ENCODE measurements at places on chromosomes 1 and 21.

GRCh38 chr1:10108134-10108663 is 75.4 kb downstream of the UBE4B start:
- no peak for DNase-seq

DNA sequence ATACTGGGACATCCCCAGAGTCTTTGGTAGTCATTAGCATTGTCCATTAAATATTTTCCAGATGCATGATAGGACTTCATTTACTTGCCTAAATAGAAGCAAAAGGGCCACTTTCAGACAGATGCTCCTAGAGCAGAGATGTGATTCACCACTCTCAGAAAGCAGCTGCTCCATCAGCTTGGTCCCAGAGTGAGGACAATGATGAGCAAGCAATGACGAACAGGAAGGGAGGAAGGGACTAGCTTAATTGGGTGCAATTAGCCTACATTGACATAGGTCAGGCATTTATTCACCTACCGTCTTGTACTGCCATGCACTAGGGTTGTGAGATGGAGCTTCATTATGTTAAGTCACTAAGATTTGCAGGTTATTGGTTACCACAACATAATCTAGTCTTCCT is 85.1 kb upstream of the PLXNA2 start:
- no peak for DNase-seq

GRCh38 chr21:27265949-27266348 is 299.1 kb upstream of the ADAMTS5 start:
- DNase-seq: no peak

GRCh38 chr1:173012126-173012525 is 38.6 kb downstream of the TNFSF18 start:
- no peak for DNase-seq

- no peak for DNase-seq
These were observed 51.3 kb upstream of the LRRN2 start for GRCh38 chr1:204736836-204737235.

DNA sequence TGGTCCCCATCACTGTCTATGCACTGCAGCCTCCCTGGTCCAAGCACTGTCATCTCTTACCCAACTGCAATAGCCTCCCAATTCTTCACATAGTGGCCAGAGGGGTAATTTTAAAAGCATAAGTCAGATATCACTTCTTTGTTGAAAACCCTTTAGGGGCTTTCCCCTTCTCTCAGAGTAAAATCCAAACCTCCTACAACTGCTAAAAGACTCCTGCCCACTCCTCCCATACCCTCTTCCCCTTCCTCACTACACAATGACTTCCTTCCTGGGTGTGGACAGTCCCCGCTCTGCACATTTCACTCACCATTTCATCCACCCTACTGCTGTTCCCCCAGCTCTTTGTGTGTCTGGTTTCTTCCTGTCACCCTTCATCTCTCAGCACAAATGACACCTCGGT is 8.3 kb downstream of the MCOLN2 start:
- DNase-seq: no peak

- no peak for DNase-seq
These were observed 2.0 kb downstream of the IFNLR1 start for GRCh38 chr1:24185076-24185475.

- DNase-seq: no peak
These were observed 20.5 kb downstream of the RCSD1 start for GRCh38 chr1:167650269-167651160.

DNA sequence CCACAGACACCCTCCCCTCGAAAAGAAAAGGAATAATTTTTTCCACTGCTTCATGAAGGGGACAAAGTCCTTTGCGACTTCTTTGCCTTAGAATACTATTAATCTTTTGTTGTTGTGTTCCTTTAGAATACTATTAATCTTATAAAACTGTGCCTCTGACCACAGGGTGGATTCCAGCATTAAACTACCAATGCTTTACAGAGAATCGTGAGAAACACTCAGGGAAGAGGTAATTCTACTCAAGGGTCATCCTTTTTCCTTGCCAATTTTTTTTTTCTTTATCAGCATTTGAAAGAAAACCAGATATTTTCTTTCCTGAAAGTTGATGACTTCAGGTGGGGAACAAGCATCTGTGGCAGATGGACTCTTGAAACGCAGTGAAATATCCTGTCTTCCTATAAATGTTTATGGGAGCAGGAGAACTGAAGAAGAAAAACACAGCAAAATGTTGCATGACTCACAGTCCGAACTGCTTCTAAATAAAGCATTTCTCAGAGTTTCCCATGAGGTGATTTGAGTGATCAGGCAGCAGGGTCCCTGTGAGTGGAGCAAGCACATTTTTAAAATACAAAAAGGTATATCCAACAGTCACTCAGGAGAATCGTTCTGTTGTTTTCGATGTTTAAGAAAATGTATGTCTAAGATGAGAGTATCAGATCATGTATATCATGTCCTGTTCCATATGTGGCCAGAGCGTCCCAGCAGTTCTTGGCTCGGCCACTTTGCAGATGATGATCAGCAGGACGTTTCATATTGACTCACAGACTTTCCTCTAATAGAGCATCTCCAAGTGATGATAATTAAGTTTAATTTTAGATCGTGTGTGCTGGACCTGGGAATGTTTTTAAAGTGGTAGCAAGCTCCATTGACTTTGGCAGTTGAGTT is 154.2 kb upstream of the RUNX1 start:
- no peak for DNase-seq

DNA sequence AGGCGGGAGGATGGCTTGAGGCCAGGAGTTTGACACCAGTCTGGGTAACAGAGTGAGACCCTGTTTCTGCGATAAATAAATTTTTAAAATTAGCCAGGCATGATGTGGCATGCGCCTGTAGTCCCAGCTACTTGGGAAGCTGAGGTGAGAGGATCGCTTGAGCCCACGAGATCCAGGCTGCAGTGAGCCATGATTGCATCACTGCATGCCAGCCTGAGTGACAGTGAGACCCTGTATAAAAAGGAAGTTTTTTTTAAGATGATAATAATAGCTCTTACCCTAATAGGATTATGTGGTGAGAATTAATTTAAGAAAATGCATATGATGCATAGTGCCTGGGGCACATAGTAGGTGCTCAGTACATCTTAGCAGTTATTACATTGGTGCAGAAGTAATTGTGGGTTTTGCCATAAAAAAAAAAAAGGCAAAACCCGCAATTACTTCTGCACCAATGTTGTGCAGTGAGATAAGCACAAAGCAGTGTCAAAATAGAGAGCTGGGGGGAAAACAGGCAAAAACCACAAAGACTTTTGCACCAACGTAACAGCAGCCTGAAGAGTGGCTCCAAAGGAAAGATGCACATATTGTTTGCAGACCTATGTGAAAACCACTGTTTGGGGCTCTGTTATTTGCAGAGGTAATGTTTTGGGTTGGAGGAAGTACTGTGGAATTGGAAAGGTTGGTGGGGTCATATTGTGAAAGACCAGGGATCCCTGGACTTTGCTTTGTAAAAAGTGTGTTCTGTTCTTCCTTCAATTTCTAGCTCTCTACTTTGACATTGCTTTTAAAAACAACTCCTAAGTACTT is 72.4 kb downstream of the PLXNA2 start:
- DNase-seq: no peak

DNA sequence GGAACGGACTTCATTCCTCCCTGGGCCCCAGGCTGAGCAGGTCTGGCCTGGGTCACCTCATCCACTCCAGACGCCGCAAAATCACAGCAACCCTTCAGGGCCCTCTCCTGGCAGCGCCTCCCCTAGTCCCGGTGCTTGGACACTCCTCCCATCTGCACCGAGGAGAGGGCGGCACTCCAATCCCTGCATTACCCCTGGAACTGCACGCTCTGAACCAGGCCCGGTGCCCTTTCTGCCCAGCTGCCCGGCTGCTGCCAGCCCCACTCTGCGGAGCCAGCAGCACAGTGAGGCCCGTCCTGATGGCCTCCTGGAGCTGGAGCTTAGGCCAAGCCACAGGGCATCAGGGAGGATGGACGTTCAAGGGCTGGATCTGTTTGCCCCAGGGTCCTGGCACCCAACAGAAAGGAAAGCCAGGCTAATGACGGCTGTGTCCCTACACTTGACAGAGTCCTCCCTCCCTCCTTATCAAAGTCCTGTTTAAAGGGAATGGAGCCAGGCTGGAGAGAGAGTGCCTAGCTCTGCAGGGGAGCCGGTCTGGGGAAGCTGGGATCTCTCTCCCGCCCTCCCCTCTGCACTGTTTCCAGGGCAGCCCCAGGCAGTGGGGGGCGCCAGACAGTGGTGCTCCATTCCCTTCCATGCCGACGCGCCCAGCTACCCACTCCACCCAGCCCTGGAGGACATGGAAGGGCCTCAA is 12.7 kb downstream of the COL6A2 start:
- no peak for DNase-seq

GRCh38 chr1:202568410-202568809 is 141.8 kb downstream of the SYT2 start:
- DNase-seq: no peak

- DNase-seq: no peak
These were observed 192.6 kb downstream of the NFIA start for GRCh38 chr1:61274939-61275338.

DNA sequence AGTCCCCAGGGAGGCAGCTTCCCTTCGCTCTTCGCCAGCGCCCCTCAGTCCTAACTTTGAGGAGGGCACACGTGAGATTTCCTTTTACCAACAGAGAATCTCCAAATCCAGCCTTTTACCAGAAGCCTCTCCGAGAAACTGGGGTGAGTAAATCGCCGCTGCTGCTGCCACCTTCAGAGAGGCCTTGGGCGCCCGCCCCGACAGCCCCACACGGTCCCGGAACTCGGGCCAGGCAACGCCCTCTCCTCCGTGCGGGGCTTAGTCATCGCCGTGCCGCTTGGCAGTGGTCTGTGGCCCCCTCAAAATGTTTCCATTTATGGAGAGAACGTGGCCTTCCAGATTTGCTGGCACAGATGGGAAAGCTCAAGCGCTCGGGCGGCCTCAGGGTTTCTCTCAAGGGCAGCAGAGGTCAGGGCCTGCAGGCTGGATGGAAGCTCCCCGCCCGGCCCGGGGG is 41.4 kb upstream of the COL6A2 start:
- no peak for DNase-seq

GRCh38 chr1:168942165-168942564 is 164.3 kb upstream of the ATP1B1 start:
- DNase-seq: no peak

GRCh38 chr21:37219761-37220432 is 47.2 kb downstream of the VPS26C start:
- no peak for DNase-seq

DNA sequence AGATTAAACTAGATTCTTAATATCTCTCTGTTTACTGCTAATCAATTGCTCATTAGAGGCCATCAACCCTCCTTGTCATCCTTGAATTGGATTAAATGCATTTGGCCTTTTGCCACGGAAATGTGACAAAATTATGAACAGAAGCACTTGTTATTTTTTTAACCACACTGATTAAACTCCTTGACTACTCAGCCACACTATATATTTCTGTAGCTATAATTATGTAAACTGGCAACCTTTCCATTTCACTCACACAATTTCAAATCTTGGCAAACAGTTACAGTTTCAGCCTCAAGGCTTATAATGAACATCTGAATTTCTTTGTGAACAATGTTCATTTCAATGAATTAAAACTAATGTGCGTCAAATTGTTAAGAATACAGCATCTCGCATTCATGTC is 10.1 kb downstream of the ADAMTS5 start:
- DNase-seq: no peak

DNA sequence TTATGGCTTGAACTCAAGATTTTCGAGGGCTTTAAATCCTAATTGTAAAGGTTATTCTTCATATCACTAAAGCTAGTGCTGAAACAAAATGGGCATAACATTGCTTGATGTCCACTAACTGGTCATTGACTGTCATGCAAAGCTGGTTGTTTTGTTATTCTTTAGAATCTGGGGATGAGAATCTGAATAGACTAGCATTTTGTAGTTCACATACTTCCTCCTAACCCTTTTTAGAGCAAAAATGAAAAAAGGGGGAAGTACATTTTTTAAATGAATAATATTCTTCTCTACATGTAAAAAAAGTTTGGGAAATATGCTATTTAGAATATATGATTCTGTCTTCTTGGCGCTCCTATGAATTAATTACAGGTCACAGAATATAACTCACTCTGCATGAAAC is 72.2 kb upstream of the HMCN1 start:
- DNase-seq: no peak

- DNase-seq: no peak
These were observed 124.3 kb downstream of the CYYR1 start for GRCh38 chr21:26448751-26449150.

All from activated T-cell treated with anti-CD3 and anti-CD28 coated beads for 1 hour (primary cell).